Lung microvascular endothelial cell (primary cell): ENCODE measurements at places on chromosomes 1 and 21.

DNA sequence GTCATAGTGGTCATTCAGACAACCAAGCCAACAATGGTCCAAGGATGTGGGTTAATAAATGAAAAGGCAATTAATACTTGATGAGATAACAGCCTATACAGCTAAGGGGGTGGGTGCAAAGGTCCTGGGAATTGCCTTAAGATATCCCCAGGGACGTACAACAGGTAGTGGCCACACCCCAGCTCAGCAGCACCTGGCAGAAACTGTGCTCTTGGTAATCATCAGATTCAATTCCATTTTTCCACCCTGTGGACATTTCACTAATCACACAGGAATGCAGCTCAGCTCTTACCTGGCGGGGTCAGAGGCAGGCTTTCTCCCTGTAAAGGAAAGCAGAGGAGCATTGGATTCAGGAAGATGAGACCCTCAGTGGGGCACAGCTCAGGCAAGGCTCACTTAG lies 32.9 kb downstream of the FCRL5 start:
- DNase-seq: no peak

GRCh38 chr1:3500265-3500835 lies 45.9 kb downstream of the ARHGEF16 start:
- no peak for DNase-seq

DNA sequence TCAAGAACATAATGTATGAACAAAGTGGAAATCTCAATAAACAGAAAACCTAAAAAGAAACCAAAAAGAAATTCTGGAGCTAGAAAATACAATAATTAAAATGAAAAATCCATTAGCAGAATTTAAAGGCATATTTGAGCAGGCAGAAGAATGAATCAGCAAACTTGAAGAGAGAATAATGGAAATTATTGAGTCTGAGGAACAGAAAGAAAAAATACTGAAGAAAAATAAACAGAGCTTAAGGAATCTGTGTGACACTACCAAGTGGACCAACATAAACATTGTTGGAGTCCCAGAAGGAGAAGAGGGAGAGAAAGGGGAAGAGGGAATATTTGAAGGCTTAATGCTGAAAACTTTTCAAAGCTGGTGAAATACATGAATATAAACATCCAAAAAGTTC lies 54.5 kb downstream of the MAGI3 start:
- DNase-seq: no peak

DNA sequence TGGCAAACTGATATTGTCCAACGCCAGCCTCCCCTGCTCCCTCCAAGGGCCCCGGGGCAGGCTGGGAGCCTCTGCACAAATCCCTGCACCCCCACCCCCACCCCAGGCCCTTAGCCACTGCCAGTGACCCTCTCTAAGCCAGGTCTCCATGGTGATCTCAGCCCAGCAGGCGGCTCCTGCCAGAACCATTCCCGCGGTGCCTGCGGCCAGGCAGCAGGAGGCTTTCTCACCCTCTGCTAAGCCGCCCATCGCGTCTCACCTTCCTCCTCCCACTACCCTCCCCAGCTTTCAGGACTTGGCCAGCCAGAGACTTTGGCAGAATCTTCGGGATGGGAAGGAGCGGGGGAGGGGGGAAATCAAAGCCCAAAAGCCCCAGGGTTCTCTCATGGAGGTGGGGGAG lies 46.8 kb upstream of the WASF2 start:
- no peak for DNase-seq
